ENCODE measurements at places on chromosomes 1 and 21.

DNA sequence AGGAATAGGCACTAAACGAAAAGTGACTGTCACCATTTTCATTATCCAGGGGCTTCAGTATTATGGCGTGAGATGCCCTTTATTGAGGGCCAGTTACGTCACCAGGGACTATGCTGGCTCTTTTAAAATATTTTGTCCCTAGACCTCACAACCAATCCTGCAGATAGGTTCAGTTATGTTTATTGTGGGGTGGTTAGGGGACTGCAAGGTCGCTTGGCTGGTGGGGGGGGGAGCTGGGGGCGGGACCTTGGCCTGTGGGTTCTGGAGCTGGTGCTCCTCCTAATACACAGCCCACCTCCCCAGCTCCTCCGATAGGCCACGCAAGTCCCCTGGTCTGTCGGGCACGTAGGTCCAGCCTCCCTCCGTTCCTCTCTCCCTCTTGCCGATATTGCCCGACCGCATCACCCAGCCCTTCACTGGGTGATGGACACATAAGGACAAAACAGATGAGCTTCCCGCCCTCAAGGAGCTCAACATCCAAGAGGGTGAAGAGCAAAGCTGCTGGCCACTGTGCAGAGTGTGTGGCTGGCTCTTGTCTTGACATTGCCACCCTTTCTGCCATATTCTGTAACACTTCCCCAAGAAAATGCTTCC lies 271.8 kb downstream of the MATN1 start:
- no peak for DNase-seq

DNA sequence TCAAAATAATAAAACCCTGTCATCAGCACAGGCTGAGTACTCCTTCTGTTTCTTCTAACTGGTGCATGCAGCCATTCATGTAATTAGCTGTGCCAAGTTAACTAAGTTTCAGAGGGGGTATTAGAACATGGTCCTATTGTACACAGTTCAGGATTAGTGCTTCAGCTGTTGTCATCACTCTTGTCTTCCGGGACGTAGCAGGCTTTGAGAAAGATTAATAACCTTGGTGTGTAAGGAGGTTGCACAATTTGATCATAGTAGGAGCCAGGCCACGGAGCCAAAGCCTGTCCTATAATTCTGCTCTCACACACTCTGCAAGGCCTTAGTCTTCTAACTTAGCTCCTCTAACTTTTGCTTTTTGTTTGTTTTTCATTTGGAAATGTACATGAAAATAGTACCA lies 44.7 kb downstream of the PTGFRN start:
- DNase-seq: no peak

- DNase-seq: no peak
Measured at GRCh38 chr1:201732351-201732750, 96.6 kb upstream of the IPO9 start.

DNA sequence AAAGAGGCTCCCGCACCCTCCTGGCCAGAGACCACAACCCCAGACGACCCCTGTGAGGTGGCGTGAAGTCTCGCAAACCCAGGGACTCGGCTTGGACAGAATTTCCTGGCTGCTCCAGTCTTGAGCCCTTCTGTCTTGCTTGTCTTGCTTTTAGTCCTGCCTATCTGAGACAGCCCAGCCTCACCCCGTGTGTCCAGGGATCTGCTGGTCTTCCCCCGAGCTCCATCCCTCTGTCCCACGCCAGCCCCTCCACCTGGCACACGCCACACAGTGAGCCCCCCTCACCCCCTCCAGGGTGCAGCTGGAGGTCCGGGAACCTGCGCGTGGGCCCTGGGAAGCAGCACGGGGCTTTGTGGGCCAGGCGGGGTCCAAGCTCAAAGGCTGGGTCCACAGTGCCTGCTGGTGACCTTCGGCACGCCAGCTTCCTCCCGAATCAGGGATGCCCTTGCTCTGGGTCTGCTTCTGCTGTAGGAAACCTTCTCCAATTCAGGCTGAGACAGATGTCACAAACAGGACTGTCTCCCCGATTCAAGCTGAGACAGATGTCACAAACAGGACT lies 97.1 kb downstream of the SIK1 start:
- DNase-seq: no peak

- no peak for DNase-seq
Measured at GRCh38 chr1:150778409-150778808, 12.8 kb upstream of the CTSS start.

GRCh38 chr1:2879026-2879425 lies 77.5 kb upstream of the TTC34 start:
- no peak for DNase-seq

- no peak for DNase-seq
Measured at GRCh38 chr1:116254776-116255175, 118.3 kb upstream of the ATP1A1 start.

Measured in stimulated activated CD8-positive, alpha-beta memory T cell treated with anti-CD3 and anti-CD28 coated beads, Interleukin-15, amount 100 ng/mL, for 24 hours (primary cell).